ENCODE measurements at places on chromosomes 5 and 9.

DNA sequence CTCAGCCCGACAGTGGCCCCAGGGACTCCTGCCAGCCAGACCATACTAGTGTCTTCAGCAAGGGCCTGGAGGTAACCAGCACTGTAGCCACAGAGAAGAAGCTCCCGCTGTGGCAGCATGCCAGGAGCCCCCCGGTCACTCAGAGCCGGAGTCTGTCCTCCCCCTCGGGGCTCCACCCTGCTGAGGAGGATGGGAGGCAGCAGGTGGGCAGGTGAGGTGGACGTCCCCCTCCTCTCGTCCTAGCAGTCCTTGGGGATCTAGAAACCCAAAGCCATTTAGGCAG lies 28.0 kb upstream of the LRRC14B start:
- H3K36me3 ChIP-seq = no peaks in the 10 kb centered on the region
- no peaks in the 10 kb centered on the region for H3K4me1 ChIP-seq
- H3K4me3 ChIP-seq = no peak overlapping the region
- peaks cover 14% of the 10 kb centered on the region for H3K27me3 ChIP-seq
- H3K27ac ChIP-seq = no peak overlapping the region

DNA sequence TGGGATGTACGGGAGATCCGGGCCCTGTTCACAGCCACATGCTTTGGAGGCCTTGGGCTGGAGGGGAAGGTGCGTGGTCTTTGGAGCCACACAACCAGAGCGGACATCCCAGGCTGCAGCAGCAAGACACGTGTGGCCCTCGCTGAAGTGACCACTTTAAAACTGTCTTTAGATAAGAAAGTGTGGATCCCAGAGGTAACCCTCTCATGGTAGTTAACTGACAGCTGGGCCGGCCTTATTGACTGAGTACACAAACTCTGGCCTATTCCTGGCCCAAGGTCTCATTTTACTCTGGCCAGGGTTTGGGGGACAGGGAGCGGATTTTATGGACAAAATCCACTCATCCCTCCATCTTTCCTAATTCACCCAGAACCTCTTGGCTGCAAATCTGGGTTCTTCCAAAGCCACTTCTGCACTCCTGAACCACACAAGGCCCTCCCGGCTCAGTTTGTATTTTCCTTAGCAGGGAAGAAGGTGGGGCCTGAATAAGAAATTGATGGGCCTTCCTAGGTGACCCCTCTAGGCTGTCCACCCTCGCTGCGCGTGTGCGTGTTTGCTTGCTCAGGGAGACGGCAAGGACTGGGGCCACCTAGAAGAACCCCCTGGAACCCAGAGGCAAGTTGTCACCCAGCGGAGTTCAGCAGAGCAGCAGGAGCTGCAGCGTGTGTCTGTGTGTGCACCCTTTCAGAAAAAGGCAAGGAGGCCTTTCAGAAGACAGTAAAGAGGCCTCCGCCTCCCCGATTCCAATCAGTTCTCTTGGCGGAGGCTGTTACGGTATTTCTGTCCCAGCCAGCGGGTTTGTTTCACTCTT lies 73.3 kb upstream of the ORM1 start:
- DNase-seq = no peak
- no peaks in the 10 kb centered on the region for H3K4me1 ChIP-seq
- H3K36me3 ChIP-seq = no peaks in the 10 kb centered on the region
- no peak overlapping the region for H3K27ac ChIP-seq
- no peaks in the 10 kb centered on the region for H3K27me3 ChIP-seq

DNA sequence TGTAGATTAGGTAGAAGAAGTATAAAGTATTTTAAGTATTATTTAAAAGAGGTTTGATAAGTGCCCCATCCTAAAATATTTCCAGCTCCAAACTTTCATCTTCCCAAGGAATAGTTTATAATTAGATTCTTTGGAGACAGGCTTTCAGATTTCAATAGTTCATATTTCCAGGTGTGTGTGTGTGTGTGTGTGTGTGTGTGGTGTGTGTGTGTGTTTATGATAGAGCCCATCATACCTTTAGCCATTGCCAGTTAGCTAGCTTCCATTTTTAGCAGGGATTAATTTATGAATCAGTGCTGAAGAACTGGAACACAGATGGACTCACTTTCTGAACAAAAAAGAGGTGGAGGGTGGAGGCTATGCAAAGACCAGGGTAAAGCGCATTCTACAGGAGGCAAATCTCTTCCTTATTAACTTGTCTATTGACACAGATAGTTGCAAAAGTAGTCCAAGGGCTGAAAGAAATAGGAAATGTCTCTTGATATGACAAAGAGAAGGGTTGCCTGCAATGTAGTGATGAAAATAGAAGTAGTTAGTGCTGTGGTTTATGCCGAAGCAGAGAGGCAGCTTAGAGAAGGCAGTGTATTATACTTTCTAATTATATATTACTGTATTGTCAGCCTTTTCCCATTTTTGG lies 301.1 kb downstream of the MAN2A1 start:
- no peak overlapping the region for H3K27ac ChIP-seq
- no peak for DNase-seq
- no peaks in the 10 kb centered on the region for H3K36me3 ChIP-seq
- H3K27me3 ChIP-seq = no peaks in the 10 kb centered on the region

DNA sequence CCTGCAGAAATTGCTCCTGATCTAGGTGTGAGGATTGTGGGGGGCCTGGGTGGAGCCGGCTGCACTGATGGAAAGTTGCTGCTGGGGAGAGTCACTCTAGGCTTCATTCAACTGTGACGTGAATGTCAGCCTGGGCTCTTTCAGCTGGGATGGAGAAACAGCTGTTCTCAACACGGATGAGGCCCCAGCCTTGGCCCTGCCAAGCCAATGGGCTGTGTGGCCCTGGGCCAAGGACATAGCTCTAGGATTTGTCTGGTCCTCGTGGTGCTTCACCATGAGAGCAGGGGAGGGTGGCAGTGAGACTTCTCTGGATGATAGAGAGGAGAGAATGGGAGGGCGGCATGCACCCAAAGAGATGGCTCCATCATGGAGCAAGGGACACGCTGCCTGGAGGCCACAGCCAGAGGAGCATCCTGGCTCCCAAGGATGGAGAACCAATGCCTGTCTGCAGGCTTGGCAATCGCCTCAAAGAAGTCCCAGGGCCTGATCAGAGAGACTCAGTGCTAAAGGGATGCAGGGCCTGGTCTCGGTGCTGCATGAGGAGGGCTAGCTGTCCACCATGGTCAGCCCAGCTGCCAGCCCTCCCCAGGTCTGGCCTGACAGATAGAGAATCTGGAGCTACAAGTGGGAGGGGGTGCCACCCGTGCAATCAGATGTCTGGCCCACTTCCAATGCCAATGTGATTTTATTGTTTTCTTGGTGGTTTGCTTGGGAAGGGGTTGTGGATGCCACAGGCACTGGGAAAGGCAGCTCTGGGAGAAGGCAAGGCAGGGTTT lies 141.0 kb downstream of the GADD45G start:
- peaks cover 65% of the 10 kb centered on the region for H3K4me1 ChIP-seq
- no peaks in the 10 kb centered on the region for H3K27me3 ChIP-seq
- no peak overlapping the region for H3K27ac ChIP-seq
- H3K4me3 ChIP-seq = no peak overlapping the region
- no peak for DNase-seq

- no peak overlapping the region for H3K4me3 ChIP-seq
These were observed 79.3 kb downstream of the EPB41L4A start for GRCh38 chr5:112339761-112340160.

- H3K4me1 ChIP-seq = no peaks in the 10 kb centered on the region
- no peaks in the 10 kb centered on the region for H3K36me3 ChIP-seq
- H3K27ac ChIP-seq = no peak overlapping the region
- no peaks in the 10 kb centered on the region for H3K27me3 ChIP-seq
- no peak for DNase-seq
These were observed 84.5 kb downstream of the TMEM167A start for GRCh38 chr5:82992646-82993045.

DNA sequence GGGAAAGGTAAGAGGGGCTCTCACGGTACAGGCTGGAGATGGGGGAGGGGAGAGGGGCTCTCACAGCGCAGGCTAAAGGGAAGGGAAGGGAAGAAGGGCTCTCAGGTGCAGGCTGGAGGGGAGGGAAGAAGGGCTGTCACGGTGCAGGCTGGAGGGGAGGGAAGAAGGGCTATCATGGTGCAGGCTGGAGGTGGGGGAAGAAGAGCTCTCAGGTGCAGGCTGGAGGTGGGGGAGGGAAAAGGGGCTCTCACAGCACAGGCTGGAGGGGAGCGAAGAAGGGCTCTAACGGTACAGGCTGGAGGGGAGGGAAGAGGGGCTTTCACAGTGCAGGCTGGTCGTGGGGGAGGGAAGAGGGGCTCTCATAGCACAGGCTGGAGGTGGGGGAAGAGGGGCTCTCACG lies 4.6 kb downstream of the SLC6A18 start:
- peaks cover 9% of the 10 kb centered on the region for H3K27me3 ChIP-seq
- DNase-seq = no peak
- H3K27ac ChIP-seq = no peak overlapping the region

DNA sequence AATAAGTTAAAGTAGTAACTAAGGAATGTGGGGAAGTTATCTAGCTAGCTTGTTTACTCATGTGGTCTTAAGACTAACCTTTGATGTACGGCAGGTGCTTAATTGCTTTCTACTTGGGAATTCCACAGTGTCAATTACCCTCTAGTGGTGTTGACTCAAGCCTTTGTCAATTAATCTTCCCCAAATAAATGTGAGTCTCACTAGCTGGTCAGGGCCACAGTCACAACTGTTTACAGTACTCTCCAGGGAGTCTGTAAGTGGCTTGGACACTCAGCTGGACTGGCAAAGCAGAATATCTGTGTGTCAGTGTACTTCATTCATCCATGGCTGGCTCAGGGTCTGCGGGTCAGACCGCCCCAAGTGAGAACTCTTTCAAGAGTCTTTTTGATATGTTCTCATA lies 30.8 kb downstream of the SMIM3 start:
- no peaks in the 10 kb centered on the region for H3K36me3 ChIP-seq
- no peak overlapping the region for H3K4me3 ChIP-seq
- H3K27me3 ChIP-seq = peaks cover 3% of the 10 kb centered on the region
- H3K4me1 ChIP-seq = peaks cover 3% of the 10 kb centered on the region
- no peak overlapping the region for H3K27ac ChIP-seq

DNA sequence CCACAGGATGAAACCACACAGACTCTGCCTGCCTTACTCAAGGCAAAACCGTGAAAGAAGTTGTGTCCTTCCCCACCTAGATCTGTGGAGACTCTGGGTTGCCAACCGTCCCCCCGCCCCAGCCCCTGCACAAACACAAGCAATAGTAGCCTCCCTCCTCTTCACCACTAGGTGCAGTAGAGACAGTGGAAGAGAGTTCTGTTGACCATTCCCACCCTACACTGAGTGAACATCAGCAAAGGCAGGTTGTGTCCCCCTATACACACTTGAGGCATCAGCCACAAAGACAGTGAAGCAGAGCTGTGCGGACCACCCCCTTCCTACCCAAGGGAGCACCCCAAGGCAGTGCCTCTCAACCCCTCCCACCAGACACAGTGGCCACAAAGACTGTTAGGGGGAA lies 223.7 kb upstream of the NFIL3 start:
- H3K27me3 ChIP-seq = peaks cover 11% of the 10 kb centered on the region
- H3K4me1 ChIP-seq = no peaks in the 10 kb centered on the region
- H3K36me3 ChIP-seq = no peaks in the 10 kb centered on the region

- peaks cover 27% of the 10 kb centered on the region for H3K4me1 ChIP-seq
- H3K4me3 ChIP-seq = no peak overlapping the region
- H3K27me3 ChIP-seq = no peaks in the 10 kb centered on the region
- peak; percentile 54 for DNase-seq
These were observed 30.2 kb downstream of the MLANA start for GRCh38 chr9:5920860-5921328.

- no peaks in the 10 kb centered on the region for H3K4me1 ChIP-seq
- H3K27me3 ChIP-seq = no peaks in the 10 kb centered on the region
- DNase-seq = no peak
- no peaks in the 10 kb centered on the region for H3K36me3 ChIP-seq
- no peak overlapping the region for H3K27ac ChIP-seq
- no peak overlapping the region for H3K4me3 ChIP-seq
These were observed 18.4 kb downstream of the GLRA1 start for GRCh38 chr5:151906246-151906645.

DNA sequence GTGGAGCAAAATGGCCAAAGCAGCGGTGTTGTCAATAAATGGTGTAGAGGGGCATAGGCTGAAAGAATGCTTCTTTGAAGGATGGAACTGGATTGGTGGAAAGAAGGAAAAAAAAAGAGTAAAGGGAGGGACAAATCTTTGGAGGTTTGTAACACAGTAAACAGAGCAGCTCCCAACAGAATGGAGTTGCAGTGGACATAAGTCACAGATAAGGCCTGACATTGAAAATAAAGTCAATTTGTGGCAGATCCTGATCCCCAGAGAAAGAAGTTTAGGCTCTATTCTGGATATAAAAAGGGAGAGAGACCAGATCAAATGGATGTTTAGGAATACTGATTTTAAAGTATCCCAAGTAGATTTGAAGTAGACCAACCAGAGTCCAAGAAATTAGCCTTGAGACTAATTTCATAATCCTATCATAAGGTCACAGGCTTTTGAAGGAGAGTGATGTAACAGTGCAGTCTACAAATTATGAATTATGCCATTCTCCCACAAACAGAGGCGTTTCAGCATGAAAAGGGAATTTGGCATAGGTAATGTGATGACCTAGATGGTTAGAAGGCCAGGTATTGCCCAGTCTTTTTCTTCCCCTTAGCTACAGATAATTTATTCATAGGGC lies 8.9 kb downstream of the ALDH1A1 start:
- no peak for DNase-seq
- H3K36me3 ChIP-seq = no peaks in the 10 kb centered on the region
- H3K27me3 ChIP-seq = peaks cover 16% of the 10 kb centered on the region
- H3K27ac ChIP-seq = no peak overlapping the region

- no peaks in the 10 kb centered on the region for H3K4me1 ChIP-seq
- no peak overlapping the region for H3K27ac ChIP-seq
- H3K36me3 ChIP-seq = no peaks in the 10 kb centered on the region
- H3K4me3 ChIP-seq = no peak overlapping the region
- DNase-seq = no peak
These were observed 111.4 kb downstream of the PDE8B start for GRCh38 chr5:77321793-77322394.

- H3K4me1 ChIP-seq = peaks cover 7% of the 10 kb centered on the region
- no peak overlapping the region for H3K27ac ChIP-seq
- no peaks in the 10 kb centered on the region for H3K36me3 ChIP-seq
- DNase-seq = peak; percentile 69
These were observed 1.3 kb downstream of the SEMA5A start for GRCh38 chr5:9544502-9545135.

DNA sequence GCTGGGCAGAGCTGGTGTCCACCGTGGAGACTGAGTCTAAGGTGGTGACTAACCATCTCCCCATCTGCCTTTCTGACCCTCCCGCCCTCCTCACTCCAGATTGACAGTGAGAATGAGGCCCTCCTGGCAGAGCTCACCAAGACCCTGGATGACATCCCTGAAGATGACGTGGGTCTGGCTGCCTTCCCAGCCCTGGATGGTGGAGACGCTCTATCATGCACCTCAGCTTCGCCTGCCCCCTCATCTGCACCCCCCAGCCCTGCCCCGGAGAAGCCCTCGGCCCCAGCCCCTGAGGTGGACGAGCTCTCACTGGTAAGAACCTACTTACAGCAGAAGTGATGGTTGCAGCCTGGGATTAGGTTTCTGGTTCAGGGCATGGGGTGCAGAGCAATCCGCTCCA lies 96.5 kb downstream of the PPARGC1B start:
- peaks cover 5% of the 10 kb centered on the region for H3K4me1 ChIP-seq
- H3K36me3 ChIP-seq = peaks cover 2% of the 10 kb centered on the region
- DNase-seq = no peak
- no peak overlapping the region for H3K27ac ChIP-seq

Measured in activated CD4-positive, alpha-beta memory T cell treated with anti-CD3 and anti-CD28 coated beads for 36 hours (primary cell).